ENCODE measurements at places on chromosomes 2 and 18.

- no peak for DNase-seq
These were observed 181.2 kb downstream of the ATAD2B start for GRCh38 chr2:23745726-23746105.

GRCh38 chr2:45595721-45596435 is 15.2 kb downstream of the SRBD1 start:
- no peak for DNase-seq

DNA sequence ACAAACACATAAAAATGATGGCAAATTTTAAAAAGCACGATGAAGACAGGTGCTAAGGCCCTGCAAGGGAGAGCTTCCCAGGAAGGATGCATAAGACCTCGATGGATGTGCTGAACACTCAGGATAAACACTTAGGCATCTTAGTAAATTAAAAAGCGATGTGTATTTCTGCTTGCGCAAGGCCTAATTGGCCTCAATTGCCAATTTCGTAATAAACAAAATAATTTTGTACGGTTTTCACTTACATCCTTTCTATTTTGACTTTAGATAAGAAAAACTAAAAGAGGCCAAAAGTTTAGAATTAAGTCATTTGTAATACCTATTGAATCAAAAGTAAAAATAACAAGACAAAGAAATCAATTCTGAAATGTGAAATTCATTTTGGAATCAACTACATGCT is 189.1 kb downstream of the TCF4 start:
- no peak for DNase-seq

DNA sequence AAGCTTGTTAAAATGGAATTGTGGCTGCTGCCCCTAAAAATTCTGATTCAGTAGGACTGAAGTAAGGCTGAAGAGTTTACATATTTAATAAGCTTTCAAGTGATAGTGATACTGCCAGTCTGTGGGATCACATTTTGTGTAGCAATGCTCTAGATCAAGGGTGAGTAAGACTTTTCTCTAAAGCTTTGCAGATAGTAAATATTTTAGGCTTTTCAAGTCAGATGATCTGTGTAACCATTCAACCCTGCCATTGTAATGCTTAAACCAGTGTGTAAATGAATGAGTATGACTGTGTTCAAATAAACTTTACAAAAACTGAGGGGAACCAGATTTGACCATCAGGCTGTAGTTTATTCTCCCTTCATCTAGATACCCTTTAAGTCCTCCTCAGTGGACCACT is 92.7 kb downstream of the PIK3C3 start:
- DNase-seq, result no peak

GRCh38 chr18:38923126-38923525 is 1357.5 kb upstream of the CELF4 start:
- no peak for DNase-seq

- DNase-seq, result no peak
These were observed 16.0 kb upstream of the C2orf74 start for GRCh38 chr2:61145990-61146389.

DNA sequence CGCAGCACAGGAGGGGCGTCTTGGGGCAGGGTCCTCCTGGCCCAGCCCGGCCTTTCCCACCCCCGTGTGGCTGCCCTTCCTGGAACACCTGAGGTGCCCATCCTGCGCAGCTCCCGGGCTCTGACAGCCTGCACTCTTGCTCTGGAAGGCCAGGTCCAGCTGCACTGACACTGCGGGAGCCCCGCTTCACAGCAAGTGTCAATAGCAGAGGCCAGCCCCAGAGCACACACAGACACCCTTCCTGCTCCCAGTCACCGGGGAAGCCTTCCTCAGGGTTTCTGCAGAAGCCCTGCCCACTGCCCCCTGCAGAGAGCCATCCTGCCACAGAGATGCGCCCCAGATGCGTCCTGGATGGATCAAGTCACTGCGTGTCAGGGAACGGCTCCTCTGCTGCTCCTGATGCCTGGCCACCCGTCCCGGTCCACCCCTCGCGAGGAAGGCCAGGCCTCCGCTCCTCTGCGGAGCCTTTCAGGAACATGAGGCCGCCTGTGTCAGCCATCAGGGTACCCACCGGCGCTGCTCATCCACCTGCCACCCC is 519.2 kb upstream of the MYT1L start:
- DNase-seq, result no peak

DNA sequence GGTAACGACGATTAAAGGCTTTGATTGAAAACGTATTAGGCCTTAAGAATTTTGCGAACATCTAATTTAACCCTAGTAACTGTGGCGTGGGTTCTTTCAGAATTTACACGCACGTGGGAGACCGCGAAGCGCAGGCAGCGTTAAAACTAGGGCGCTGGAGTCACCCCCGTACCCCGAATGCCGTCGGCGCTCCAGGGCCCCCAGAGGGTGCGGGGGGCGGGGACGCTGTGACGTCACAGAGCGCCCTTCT is 673 bp upstream of the SMCHD1 start:
- DNase-seq, result no peak

GRCh38 chr18:39845631-39846030 is 2109.4 kb upstream of the PIK3C3 start:
- DNase-seq, result no peak

DNA sequence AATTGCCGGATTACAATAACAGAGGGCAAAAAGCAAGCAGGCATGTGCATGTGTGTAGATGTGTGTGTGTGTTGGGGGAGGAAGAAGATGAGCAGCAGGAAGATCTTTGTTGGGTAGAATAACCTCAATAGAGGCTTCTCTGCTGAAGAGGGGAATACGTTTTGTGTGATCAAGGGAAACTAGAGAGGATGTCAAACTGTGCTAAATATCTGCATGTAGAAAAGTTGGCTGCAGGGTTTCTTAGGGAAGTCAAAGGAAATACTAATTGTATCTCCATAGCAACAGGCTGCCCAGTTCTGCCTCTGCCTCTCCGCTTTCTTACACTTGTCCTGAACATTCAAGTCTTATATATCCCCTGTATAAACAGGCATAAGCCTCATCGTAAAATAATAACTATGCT is 190.1 kb upstream of the RND3 start:
- DNase-seq, result no peak

- no peak for DNase-seq
These were observed 430 bp upstream of the CHMP1B start for GRCh38 chr18:11850821-11851145.

GRCh38 chr2:70141902-70142589 is 48.8 kb downstream of the C2orf42 start:
- DNase-seq, result peak; percentile 100

GRCh38 chr2:128408349-128409305 is 90.0 kb upstream of the HS6ST1 start:
- no peak for DNase-seq

GRCh38 chr2:194621945-194622344 is 1035.1 kb upstream of the SLC39A10 start:
- DNase-seq, result no peak

All from esophagus squamous epithelium (tissue), 5 donors.